ENCODE measurements at places on chromosomes 16 and 17. TPM values are rescaled to one million over a fixed set of nuclear protein-coding genes. Genes with fewer than 3 reads are reported as not detected.

The TEDC2 gene
- polyA plus RNA-seq, result 0.22 TPM

The RNF135 gene
- polyA plus RNA-seq, result 0.90 TPM

The CORO6 gene
- polyA plus RNA-seq, result 2.6 TPM

The EPX gene
- not detected for polyA plus RNA-seq

The ITGAD gene
- not detected for polyA plus RNA-seq

The PERCC1 gene
- polyA plus RNA-seq, result not detected

The C16orf92 gene
- 0.36 TPM for polyA plus RNA-seq

The SLC35G6 gene
- not detected for polyA plus RNA-seq

The KRTAP4-6 gene
- not detected for polyA plus RNA-seq

The KRTAP16-1 gene
- polyA plus RNA-seq, result not detected

The LRRC37A3 gene
- 3.1 TPM for polyA plus RNA-seq

The CHD9NB gene
- not detected for polyA plus RNA-seq

The SHBG gene
- 2.5 TPM for polyA plus RNA-seq

The SLC12A3 gene
- 0.20 TPM for polyA plus RNA-seq

The TP53TG3 gene
- polyA plus RNA-seq, result not detected

The CD300A gene
- not detected for polyA plus RNA-seq

The GDPD1 gene
- polyA plus RNA-seq, result 139 TPM

The CDH11 gene
- polyA plus RNA-seq, result 23.8 TPM

The NTN3 gene
- polyA plus RNA-seq, result not detected

The ODAD4 gene
- not detected for polyA plus RNA-seq

The KRTAP17-1 gene
- polyA plus RNA-seq, result not detected

The UMOD gene
- not detected for polyA plus RNA-seq

The CRHR1 gene
- polyA plus RNA-seq, result 1.4 TPM

The MSLN gene
- not detected for polyA plus RNA-seq

The TMED6 gene
- not detected for polyA plus RNA-seq

The OTOP3 gene
- polyA plus RNA-seq, result not detected

The ZNF385C gene
- polyA plus RNA-seq, result 42.1 TPM

The NAGLU gene
- 0.69 TPM for polyA plus RNA-seq

The CCR7 gene
- not detected for polyA plus RNA-seq

The CACNG5 gene
- polyA plus RNA-seq, result not detected

The ITGAL gene
- polyA plus RNA-seq, result not detected

The KRT24 gene
- 0.85 TPM for polyA plus RNA-seq

The TMEM220 gene
- 3.2 TPM for polyA plus RNA-seq
